ENCODE measurements at places on chromosomes 16 and 17.

- no peak for DNase-seq
These were observed 14.8 kb upstream of the PVALEF start for GRCh38 chr17:81150377-81151077.

DNA sequence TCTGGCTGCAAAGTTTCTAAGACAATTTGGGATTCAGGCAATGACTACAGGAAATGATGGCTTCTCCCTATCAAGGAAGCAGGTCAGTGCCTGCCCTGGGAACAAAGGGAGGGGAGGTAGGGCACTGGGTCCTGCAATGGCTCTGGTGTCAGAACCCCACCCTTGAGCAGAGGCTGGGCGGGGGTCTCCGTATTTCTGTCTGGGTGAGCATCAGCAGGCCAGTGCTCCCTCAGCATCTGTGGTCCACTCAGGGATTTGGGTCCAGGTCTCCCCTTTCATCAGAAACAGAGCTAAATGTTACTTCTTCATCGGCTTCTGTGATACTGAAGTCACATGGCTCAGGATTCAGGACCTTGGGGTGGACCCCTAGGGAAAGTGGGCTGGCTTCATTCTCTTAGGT is 195.5 kb upstream of the CDH5 start:
- DNase-seq, result no peak

DNA sequence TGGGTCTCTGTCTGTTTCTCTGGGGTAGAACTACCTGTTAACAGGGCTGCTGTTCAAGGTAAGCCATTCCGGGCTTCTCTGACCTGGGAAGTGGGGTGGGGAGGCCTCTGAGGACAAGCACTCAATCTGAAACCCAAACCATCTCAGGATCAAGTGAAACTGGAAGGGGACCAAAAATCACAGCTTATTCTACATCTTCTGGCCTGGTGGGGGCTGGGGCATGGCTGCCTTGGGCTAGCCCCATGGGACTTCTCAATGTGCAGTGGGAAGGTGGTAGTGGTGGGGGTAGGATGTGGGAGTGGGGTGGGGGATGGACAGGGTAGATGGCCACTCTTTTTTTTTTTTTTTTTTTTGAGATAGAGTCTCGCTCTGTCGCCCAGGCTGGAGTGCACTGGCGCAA is 5.5 kb downstream of the FLOT2 start:
- DNase-seq, result no peak

DNA sequence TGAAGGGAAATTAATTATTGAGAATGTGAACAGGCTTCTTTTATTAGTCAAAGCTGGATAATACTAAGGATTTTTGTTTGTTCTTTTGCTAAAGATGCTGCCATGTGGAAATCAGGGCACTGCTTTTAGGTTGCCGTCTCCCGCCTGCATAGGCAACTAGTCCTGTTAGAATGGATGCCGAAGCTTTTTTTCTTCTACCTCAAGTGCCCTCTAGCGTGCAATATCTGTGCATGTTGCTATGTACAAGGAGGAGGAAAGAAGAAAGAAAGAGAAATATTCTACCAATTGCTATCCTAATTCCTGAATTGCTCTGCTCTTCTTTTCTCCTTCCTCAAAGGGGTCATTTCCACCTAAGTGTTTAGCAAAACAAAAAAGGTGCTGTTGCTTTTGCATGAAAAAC is 5.2 kb upstream of the CDH8 start:
- no peak for DNase-seq

GRCh38 chr17:9862220-9862619 is 36.5 kb downstream of the GLP2R start:
- no peak for DNase-seq

GRCh38 chr17:78667741-78668640 is 90.8 kb upstream of the DNAH17 start:
- no peak for DNase-seq

- DNase-seq, result no peak
These were observed 19.7 kb downstream of the IL34 start for GRCh38 chr16:70665806-70666735.

GRCh38 chr16:80741724-80742123 is 62.7 kb downstream of the CDYL2 start:
- DNase-seq, result no peak

GRCh38 chr17:683499-684254 is 31.0 kb downstream of the VPS53 start:
- no peak for DNase-seq

All from NCI-H1048 (cell line).